ENCODE measurements at places on chromosomes 1 and 21.

DNA sequence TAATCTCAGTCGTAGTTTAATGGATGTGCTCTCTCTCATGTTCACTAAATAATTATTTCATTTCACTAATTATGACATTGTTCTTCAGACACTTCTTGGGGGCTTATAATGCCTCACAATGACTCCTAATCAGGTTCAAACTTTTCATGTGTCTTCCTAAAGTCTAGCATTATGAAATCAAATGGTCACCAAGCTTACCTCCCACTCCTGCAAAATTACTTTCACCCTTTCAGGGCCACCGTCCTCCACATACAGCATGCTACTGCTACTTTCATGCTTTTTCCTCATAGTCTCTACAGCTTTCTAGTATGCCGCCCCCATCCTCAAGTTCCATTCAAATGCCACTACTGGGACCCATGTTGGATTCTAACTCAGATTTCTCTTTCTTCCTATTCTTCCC lies 59.8 kb upstream of the C1orf53 start:
- DNase-seq = no peak

DNA sequence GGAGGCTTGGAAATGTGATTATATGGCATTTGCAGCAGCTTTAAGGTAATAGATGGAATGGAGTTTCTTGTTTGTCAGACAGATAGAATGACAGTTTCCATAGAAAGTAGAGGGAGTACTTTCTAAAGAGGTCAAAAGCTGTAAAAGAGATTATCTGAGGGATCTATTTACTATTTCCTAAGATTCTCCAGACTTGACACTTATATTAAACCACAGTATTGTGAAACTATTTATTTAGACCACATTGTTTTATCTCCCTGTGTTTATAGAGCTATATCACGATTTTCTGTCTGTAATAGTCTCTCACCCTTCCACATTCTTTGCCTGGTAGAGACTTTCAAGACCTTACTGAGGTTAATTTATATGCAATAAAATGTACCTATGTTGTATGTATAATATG lies 66.7 kb downstream of the MAN1A2 start:
- DNase-seq = no peak

DNA sequence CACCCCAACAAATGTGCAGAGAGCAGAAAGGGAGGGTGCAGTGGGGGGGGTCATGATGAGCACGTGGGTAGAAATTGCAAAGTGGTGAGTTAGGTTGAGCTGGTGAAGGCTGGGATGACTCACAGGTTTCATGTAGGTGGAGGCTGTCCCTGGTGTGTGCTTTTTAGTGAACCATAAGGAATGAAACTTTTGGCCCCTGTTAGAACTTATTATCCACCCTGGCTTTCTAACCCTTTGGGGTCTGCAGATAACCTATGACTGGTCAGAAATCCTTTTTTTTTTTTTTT lies 46.9 kb downstream of the DOP1B start:
- DNase-seq = no peak

GRCh38 chr1:185008838-185009237 lies 34.5 kb upstream of the NIBAN1 start:
- DNase-seq = no peak

DNA sequence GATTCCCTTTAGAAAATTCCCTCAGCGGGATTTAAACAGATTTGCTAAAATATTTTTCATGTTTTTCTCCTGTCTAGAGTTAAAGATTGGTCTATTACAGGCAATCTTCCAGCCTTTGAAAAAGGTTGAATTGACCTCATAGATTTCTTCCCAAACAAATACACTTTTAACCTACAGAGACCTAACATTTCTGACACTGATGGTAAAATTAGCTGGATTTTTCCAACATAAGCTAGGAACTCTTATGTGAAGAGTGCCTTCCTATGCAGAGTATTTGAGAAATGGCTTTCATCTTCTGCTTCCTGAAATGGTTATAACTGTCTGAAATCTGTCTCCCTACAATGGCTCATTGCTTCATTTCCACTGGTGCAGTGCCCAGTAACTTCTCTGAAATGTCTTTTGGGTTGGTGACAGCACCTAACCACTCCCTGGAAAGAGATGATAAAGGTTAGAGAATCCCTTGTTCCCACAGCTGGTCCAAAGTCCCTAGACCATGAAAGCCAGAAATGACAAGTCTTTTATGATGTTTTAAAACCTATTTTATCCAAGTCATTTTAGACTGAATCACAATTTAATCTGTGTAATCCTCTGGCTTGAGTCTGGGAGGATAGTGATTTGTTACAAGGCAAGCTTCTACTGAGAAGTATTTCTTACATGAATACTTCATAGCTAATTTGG lies 269.4 kb downstream of the BACH1 start:
- no peak for DNase-seq

DNA sequence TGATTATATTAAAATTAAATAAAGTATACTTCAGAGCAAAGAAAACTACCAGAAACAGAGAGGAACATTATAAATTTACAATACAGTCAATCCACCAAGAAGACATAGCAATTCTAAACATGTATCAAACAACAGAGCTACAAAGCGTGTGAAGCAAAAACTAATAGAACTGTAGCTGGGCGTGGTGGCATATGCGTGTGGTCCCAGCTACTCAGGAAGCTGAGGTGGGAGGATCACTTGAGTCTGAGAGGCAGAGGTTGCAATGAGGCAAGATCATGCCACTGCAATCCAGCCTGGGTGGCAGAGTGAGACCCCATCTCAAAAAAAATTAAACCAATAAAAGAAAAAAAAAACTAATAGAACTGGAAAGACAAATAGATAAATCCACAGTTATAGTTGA lies 12.3 kb downstream of the CCDC185 start:
- no peak for DNase-seq

DNA sequence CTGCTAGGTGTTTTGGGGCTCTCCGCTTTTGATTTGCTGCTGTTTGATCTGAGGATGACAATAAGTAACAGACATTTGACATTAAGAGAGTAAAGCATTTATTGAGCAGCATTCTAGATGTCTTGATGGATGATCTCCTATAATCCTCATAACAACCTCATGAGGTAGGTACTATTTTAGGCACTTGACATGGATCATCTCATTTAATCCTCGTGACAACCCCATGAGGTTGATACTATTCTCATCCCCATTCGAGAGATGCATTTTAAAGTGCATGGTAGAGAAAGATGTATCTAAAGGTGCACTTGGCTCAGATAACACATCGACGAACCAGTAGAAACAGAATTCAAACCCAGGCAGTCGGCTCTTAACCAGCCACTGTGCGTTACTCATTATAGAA lies 26.6 kb downstream of the TCEA3 start:
- DNase-seq = no peak

GRCh38 chr1:1318131-1318652 lies 6.3 kb downstream of the INTS11 start:
- DNase-seq = no peak

GRCh38 chr1:76868916-76869315 lies 1.6 kb downstream of the ST6GALNAC5 start:
- no peak for DNase-seq

DNA sequence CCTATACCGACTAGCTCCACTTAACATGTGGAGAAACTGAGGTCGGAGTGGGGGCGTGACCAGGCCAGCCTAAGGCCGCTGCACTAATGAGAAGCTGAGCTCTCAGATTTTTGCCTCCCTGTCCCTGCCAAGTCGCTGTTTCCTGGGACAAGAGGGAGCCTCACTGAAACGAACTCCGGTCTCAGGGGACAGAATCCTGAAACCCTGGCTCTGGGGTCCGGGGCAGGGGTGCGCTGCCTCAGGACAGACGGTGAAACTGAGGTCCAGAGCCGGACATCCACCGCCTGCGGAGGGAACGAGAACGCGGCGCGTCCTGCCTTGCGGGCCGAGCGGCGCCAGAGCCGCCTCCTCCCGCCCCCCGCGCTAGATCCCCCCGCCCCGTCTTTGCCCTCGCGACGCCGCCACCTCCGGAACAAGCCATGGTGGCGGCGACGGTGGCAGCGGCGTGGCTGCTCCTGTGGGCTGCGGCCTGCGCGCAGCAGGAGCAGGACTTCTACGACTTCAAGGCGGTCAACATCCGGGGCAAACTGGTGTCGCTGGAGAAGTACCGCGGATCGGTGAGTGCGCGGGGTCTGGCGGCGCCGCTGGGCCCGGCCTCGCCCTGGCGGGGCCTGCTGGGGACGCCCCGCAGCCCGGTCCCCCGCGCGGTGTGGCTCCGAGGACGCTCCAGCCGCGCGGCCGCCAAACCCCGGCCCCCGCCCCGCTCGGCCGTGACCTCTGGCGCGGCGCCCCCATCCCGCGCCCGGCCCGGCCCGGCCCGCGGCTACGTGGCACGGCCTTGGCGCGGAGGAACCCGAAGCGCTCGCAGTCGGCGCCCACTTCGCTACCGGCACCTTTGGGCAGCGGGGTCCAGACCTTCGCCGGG lies at the start of gene GPX7:
TSS of gene GPX7 (plus strand) at position 381 of the 865 bp plus-strand sequence. CDS start at position 420, 39 bp downstream.
- DNase-seq = peak; percentile 22

GRCh38 chr1:181704546-181704945 lies 221.2 kb downstream of the CACNA1E start:
- no peak for DNase-seq

DNA sequence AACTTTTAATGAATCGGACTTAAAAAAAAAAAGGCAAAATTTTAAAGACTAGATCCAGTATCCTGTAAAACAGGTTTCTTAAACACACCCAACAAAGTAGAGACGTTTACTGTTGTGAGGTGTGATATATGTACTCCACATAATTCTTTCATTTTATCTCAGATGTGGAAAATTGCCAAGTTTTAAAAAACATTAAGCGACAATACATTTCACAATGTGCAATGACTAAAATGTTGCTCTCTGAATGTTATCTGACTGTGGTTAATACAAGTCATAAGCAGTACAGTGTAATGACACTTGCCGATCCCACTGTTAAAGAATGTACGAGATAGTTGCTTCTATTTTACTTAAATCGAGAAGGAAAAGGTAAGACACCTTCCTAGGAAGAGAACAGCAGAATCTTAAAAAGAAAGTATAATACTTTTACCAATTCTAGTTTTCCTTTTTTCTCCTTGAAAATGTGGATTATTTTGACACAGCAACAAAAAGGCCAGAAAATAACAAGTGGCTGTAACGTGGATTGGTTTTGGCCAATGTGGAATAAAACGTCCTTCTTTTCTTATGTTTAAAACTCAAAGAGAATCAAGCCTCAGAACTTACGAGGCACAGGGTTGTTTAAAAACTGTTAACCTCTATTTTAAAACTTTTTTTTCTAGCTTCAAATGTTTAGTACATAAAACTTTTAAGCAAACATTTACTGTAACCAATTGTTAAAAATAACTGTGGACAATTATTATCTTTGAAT lies 51.4 kb downstream of the TP53BP2 start:
- no peak for DNase-seq

DNA sequence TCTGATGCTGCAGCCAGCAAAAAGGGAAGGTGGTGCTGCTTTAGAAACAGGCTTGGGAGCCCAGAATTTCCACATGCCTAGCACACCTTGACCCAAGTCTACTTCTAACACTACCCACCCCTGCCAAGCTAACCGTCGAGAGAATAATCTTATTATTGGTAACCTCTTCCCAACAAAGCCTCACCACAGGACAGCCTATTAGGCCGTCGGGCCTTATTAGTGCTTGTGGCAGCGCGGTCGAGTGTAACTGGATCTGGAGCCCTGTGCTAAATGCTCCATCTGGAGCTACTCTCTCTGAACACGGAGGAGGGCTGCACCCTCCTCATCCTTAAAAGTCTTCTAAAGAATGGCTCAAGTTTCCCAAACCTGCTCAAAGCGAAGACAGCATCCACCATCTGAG lies 165.5 kb upstream of the NFIA start:
- DNase-seq = no peak

GRCh38 chr1:26372039-26372438 lies 511 bp downstream of the ZNF683 start:
- DNase-seq = no peak

- DNase-seq = no peak
Observed at GRCh38 chr21:28834335-28835238, 158.1 kb downstream of the LTN1 start.

GRCh38 chr21:33578214-33578613 lies 10.3 kb downstream of the DONSON start:
- no peak for DNase-seq

- no peak for DNase-seq
Observed at GRCh38 chr1:78286686-78287085, 204.1 kb upstream of the PTGFR start.

DNA sequence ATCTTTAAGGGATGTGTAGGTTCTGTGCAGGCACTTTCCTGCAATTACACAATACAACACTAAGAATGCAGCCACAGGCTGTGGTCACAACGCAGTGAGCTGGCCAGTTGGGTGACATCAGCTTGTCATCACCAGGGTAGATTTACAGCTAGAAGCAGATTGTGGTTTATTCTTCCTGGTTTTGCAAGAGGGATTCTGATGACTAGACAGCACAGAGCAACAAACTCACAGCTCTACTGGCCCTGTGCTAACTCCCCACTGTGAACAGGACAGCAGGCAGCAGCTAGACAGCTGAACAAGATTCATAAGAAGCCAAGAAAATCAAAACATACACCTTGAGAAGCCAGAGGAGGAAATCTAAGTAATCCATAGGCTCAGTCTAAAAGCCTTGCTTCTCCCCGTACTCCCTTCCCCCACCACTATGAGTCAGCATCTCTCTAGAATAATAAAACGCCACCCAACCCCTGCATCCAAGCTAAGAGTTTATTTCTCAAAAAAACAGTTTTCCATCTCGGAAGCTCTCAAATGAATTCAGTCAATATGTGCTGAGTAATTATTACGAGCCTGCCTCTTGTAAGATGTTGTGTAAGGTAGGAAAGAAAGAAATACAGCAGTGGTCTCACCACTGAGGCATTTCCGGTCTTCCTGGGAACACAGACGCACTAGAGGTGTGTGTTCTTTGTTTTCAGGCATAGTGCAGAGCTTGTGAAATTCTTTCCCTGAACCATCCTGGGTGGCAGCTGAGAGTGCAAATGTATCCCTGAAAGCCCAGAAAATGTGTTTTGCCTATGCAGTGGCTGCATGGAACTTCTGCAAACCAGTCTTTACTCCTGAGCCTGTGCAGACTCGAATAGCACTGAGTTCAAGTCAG lies 162.8 kb downstream of the NTPCR start:
- peak; percentile 98 for DNase-seq

DNA sequence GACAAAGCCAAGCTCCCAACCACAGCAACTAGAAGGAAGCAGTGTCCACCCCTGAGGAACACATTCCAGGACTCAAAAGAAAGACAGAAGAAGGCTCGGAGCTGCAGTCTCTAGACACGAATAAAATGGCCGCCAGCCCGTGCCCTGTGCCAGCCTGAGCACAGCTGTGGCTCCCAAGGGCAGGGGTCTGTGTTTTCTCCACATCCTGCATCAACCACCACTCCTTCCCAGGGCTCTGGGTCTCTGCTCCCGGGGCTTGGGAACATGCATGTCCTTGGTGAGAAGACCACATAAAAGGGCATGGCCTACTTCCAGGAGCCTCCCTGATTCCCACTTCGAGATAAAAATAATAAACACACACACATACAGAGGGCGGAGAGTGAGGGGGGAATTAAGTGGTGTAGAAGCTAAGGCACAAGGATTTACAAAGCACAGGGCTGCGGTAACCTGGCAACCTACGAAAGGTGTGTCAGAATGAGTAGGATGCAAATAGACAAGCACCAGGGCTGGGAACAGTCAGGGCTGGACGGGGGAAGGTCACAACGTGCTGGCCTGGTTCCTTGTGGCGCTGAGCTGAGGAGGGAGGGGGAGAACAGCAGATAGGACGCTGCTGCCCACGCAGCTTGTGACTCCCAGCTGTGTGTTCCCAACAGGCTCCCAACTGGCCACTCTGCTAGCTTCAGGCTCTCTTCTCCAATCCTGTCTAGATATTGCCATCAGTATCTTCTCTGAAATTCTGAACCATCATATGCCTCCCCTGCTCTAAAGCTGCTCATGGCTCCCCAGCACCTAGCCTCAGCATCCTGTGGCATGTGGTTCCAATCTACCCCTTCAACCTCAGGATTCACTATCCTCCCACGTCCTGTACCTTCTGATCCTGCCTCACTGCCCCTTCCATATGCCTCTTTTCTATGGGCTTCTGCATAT lies 72.5 kb downstream of the CD34 start:
- no peak for DNase-seq

Measured in AML-193 (cell line).